Prostate gland (tissue), 2 donors: ENCODE measurements at places on chromosomes 1 and 21. TPM values are rescaled to one million over a fixed set of nuclear protein-coding genes. Genes with fewer than 3 reads are reported as not detected.

- DNase-seq, result no peak
Measured at GRCh38 chr1:231139125-231139649, 22.7 kb upstream of the TRIM67 start.

DNA sequence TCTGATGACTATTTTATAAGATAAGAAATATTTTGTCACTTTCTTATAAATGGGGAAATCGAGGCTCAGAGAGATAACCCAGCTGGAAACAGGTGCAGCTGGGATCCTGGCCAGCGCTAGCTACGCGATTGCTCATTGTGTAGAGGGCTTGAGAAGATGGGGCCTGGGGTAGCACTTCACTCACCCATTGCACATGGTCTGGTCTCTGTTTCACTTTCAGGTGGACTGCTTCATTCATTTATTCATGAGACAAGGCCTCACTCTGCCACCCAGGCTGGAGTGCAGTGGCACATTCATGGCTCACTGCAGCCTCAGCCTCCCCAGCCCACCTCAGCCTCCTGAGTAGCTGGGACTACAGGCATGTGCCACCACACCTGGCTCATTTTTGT lies 23.8 kb downstream of the UBE4B start:
- no peak for DNase-seq

DNA sequence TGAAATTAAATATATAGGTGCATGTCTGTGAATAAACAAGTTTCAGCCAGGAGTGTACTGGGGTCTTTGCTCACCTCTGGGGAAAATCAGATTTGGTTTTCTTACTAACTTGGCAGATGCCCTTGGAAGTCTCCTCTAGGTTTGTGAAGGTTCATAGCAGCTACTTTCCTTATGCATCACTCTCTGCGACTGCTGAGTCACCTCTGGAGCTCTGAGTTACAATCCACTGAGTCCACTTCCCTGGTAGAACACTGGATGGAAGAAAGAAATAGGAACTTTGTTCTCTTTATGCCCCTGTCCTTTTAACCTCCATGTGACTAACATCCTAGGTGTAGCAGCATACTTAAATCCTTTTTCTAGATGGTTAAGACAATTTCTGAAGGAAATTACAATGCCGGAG lies 4.4 kb upstream of the FASLG start:
- no peak for DNase-seq

DNA sequence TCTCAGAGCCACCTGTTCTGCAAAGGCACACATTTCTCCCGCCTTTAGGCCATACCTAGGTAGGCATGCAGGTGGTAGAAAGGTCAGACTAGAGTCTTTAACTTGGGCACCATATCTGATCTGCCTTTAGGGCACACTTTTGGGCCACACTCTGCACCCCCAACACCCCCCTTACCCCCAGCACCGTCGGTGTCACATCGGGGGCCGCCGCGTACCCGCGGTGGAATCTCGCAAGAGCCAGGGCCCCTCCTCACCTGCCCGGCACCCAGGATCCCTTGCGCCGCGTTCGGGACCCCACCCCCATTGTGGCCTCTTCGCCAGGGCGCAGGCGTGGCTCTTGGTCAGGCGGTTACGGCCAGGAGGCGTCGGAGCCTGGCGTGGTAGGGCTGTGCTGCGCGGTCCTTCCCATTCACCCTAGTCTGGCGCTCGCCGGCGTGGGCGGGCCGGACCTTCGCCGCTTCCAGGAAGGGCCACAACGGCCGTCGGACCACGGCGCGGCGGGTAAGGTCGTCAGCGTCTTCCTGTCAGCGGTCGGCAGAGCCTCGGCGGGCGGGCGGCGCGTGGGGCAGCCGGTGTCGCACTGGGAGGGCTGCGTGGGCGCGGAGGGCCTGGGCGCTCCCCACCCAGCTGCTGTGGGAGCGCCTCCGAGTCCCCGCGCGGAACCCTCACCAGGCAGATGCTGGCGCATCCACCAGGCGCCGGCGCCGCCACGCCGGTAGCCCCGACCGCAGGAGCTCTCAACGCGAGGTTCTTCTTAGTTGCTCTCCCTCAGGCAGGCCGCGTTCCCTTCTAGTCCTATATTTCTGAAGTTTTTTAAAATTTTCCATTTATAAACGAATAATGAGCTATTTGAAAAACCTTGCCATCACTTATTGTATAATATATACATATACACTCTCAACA lies at the start of gene DNAH14:
Gene DNAH14, plus strand, starts transcription at position 341 of the 903 bp plus-strand sequence. CDS start 23,028 bp downstream, outside the sequence.
- peak; percentile 59 for DNase-seq

RGS13 gene
- not detected for total RNA-seq

SLC44A5 gene
- 3.3 TPM for total RNA-seq
